Vagina (tissue), 2 donors: ENCODE measurements at places on chromosomes 2 and 18.

- no peak for DNase-seq
Observed at GRCh38 chr2:144936442-144936841, 416.5 kb upstream of the ZEB2 start.

DNA sequence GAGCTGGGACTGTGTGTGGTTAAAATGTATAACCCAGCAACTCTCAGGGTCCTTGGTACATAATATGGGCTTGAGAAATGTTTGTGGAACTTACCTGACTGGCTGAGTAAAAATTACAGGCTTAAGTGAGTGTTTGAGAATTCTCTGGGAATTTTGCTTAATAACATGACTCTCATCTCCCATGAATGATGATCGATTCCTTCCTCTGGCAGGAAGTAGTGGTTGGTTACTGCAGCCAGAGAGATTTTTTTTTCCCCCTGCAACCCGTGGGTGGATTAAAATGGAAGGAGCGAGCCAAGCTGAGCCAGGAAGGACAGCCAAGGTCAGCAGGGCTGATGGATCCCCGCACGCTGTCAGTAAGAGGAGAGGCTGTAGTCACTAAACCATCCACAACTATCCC is 40.6 kb upstream of the RFX8 start:
- no peak for DNase-seq

- DNase-seq = no peak
Observed at GRCh38 chr2:49404108-49404507, 249.8 kb upstream of the FSHR start.

GRCh38 chr2:164065038-164065437 is 329.2 kb upstream of the FIGN start:
- no peak for DNase-seq

DNA sequence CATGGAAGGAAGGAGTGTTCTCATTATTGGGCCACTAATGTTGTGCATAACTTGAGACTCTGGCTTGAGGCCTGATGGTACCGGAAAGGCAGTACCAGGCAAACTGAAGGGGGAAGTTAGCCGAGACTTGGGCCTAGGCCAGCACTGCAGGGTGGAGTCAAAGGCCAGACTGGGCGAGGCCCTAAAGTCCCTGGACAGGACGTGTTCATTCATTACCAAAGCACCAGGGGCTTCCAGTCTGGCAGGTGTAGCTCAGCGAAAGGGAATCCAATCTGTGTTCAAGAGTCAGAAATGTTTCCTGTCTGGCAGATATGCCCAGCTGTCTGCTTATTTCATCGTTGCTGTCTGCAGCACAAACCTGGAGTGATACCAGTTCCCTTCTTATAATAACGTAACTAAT is 4.7 kb upstream of the ITSN2 start:
- DNase-seq = no peak

GRCh38 chr2:128372621-128373341 is 54.1 kb upstream of the HS6ST1 start:
- no peak for DNase-seq

- no peak for DNase-seq
Observed at GRCh38 chr2:183349091-183349490, 224.8 kb downstream of the NUP35 start.

- no peak for DNase-seq
Observed at GRCh38 chr2:56169521-56169920, 14.3 kb upstream of the CCDC85A start.

DNA sequence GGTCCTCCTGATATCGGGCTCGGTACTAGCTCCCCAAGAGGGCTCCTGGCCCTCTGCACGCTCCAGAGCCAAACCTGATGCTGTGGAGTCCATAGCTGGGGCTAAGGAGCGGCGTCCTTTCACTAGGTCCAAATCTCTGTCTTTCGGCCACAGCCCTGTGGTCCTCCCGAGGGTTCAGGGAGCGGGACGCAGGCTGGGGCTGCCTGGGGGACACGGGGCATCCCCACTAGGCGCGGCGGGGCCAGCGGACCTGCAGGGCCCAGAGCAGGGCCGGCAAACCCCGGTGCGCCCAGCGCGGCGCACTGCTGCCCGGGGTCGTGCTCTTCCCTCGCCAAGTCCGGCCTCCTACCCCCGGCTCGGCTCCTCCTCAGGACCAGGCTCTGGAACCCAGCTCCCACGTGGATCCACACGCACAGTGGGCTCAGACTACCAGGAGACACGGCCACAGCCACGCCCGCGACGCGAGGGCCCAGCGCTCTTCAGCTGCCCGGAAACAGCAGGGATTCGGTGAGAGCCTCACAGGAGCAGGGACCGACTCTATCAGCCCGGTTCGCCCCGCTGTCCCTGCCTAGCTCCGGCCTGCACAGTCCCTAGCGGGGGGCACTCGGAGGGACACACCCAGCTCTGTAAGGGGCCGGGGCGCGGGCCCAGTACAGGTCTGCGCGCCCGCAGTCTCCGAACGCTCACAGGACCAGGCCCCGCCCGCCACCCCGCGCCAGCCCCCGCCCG is 593 bp downstream of the ZNF514 start:
- no peak for DNase-seq

DNA sequence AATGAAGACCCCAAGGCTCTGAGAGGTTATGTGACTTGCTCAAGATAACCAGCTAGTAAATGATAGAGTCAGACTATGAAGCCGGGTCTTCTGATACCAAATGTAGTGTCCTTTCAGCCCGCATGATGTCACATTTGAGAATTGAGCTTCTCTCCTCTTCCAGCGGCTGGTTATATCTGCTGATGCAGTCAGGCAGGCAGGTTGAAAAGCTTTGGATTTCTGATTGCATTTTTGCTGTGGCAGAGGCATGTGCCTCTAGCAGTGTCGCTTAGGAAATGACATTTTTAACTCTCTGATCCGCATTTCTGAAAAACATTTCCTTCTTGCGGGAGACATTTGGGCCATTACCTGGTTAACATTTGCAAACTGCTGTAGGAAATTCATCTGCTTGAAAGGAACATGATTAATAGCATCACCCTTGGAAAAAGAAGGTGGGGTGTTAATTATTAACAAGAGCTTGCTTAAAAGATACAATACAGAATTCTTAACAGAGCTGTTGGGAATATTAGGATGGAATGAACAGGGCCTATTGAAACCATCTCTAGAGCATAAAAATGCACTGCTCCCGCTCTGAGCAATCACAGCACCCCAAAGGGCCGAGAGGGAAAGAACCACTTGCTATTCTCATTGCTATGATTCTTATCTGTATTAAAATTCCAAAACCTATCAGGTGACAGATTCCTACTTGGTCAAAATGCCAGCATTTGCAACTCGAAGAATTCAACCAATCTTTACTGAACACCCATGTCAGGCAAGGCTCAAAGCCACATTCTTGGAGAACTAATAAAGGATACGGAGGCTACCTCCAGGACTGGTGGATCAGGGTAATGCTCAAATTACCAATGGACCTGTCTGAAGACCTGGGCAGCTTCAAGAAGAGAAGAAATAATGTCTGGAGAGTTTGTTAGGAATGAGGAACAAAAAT is 25.9 kb downstream of the MRO start:
- no peak for DNase-seq

- no peak for DNase-seq
Observed at GRCh38 chr2:215434447-215435279, 1.2 kb downstream of the FN1 start.

- DNase-seq = peak; percentile 81
Observed at GRCh38 chr2:230902180-230902899, 22.7 kb downstream of the GPR55 start.

GRCh38 chr2:222353993-222354392 is 55.2 kb upstream of the PAX3 start:
- no peak for DNase-seq

GRCh38 chr2:241007111-241007510 is 8.7 kb downstream of the SNED1 start:
- no peak for DNase-seq

DNA sequence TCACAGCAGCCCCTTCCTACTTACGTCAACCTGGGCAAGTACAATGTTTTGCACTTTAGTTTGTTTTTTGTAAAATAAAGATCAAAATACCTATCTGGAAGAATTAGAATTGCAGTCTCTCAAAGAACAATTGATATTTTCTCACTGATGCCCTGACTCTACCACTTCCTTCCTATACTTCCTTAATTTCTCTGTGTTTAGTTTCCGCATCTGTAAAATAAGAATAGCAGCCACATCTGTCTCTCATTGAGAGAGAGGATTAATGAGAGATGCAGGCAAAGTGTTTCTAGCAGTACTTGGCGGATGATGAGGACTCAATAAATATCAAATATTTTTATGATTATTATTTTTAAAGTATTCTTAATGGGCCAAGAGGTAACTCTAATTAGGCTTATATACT is 122.6 kb upstream of the PIEZO2 start:
- no peak for DNase-seq

GRCh38 chr2:96468904-96469303 is 36.3 kb downstream of the NEURL3 start:
- DNase-seq = no peak

GRCh38 chr2:43531251-43531650 is 64.6 kb downstream of the THADA start:
- DNase-seq = no peak

DNA sequence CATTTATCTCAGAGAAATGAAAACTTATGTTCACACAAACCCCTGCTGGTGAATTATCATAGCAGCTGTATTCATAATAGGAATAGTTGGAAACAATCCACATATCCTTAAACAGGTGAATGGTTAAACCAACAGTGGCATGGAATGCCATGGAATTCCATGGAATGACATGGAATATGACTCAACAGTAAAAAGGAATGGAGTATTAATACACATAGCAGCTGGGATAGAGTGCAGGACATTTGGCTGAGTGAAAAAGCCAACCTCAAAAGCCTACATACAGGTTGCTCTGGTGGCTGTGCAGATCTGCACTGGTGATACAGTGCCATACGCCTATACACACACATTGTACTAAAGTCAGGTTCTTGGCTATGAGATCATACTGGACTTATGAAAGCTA is 69.5 kb downstream of the FAM168B start:
- no peak for DNase-seq

- DNase-seq = no peak
Observed at GRCh38 chr2:12618576-12618975, 98.2 kb upstream of the TRIB2 start.

DNA sequence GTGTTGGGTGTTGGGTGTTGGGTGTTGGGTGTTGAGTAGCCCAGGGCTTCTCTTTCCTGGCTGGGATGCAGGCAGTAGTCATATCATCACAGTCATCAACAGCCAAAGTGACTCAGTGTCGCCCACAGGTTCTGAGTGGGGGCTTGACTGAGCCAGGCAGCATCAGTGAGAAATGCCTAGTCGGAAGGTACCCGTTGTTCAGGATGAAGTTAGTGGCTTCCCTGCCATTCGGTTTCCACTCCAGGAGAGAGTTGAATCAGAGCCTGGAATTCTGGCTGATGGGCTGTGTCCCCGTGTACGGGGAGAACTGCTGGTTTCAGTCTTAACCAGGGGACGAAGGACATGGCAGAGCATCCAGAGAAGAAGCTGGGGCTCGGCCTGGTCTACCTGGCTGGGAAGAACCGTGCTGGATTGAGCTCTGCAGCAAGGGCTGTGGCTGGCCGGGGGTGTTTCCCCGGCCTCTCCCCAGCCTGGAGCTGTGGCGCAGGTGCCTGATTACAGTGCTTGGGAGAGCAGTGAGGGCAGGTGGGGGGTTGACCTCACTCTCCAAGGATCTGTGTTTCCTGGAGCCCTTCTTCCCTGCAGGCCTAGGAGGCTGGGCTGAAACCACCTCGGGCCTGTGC is 49.4 kb downstream of the AGAP1 start:
- no peak for DNase-seq

DNA sequence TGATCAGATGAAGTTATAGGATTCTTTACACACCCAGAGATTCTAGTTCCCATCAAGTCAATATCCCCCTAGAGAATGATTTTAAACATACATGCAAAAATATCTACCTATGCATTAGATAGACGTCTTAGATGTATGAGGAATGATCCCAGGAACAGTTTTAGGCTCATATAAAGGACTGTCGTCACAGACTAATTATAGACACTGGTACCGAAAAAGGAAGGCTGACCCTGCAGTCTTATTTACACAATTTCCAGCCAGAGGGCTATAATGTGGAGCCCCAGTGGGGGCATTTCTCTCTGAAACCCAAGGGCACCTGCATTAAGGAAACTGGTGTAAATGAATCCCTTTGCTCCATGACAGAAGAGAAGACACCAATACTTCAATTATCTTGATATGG is 170.4 kb downstream of the ZNF521 start:
- no peak for DNase-seq

DNA sequence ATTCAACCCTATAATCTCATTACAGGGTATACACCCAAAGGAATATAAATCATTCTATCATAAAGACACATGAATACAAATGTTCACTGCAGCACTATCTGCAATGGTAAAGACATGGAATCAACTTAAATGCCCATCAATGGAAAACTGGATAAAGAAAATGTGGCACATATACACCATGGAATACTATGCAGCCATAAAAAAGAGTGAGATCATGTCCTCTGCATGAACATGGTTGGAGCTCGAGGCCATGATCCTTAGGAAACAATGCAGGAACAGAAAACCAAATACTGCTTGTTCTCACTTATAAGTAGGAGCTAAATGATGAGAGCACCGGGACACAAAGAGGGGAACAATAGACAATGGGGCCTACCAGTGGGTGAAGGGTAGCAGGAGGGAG is 88.5 kb upstream of the CD226 start:
- no peak for DNase-seq

DNA sequence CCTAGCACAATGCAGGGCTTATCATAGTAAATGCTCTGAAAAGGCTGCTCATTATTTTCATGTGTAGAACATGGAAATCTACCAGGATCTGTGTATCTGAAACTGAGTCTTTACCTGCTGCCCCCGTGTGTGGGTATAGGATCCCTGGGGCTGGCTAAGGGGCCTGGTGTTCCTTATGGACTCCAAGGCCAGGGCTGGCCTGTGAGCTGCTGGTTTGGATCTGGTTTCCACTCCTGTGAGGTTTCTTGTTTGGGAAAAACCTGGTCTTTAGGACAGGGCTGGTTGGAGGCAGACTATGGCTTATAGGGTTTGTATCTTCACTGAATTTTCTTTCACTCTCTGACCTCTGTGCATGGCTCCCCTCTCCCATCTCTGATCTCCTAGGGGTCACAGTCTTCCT is 80.8 kb downstream of the DYSF start:
- no peak for DNase-seq

GRCh38 chr2:176781570-176782217 is 430.9 kb upstream of the HNRNPA3 start:
- no peak for DNase-seq

DNA sequence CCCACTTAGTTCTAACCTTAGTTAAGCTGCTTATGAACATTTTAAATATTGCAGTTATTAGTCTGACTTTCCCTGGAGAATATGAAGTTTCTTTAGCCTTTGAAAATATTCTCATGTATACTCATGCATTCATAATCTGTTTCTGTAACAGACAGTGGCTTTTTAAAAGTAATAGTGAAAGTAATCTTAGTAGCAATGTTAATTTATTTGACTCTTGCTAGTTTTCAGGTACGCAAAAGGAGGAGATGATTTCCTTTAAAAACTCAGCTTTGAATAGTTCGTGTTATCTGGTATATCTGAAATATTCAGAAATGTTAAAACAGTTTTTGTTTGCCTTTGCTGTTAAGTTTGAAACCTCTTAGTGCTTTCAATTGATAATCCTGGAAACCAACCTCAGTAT is 3.8 kb downstream of the ANKRD12 start:
- no peak for DNase-seq
